ENCODE measurements at places on chromosomes 7 and 10.

- no peak for DNase-seq
Measured at GRCh38 chr7:94997547-94997946, 90.2 kb downstream of the PPP1R9A start.

- no peak for DNase-seq
Measured at GRCh38 chr10:689452-690371, at the start of gene DIP2C. Gene DIP2C, minus strand, starts transcription at chr10:689668. Its CDS starts 90 bp downstream, at chr10:689578.

GRCh38 chr10:29210266-29210868 lies 78.5 kb upstream of the LYZL1 start:
- DNase-seq = no peak

DNA sequence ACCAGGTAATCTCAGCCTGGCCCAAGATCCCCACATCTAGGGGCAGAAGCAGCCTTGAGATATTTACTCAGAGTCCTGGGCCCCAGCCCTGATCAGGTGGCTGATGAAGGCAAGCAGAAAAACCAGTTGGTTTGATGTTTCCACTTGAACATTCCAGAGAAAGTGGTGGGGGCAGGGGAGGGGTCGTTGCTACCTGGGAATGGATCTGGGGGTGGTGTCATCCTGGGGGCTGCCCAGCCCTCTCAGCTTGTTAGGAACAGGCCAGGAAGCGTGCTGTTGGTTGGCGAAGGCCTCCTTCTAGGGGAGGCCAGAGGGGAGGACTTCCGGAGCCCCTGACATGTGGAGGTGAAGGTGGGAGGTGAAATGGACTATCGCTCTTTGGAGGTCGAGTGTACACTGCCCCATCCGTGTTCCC lies 3.7 kb upstream of the ABHD11 start:
- DNase-seq = no peak

GRCh38 chr7:157253850-157254249 lies 83.0 kb upstream of the DNAJB6 start:
- no peak for DNase-seq

DNA sequence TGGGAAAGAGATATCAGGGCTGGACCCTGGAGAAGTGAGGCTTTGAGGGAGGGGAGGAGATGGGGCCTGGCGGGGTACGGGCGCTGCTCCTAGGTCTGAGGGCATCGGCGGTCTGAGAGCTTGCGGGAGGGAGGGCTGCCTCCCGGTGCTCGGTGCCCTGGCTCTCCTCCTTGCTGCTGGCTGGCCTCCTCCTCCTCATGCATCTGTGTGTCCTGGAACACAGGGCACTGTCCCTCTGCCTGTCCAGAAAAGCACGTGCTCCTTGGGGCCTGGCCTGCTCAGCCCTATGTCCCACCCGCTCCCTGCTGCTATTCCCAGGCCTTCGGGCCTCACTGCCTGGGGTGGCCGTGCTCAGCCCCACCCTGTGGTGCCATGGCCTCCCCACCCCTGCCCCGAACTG lies 166.9 kb downstream of the RNF216 start:
- DNase-seq = no peak

DNA sequence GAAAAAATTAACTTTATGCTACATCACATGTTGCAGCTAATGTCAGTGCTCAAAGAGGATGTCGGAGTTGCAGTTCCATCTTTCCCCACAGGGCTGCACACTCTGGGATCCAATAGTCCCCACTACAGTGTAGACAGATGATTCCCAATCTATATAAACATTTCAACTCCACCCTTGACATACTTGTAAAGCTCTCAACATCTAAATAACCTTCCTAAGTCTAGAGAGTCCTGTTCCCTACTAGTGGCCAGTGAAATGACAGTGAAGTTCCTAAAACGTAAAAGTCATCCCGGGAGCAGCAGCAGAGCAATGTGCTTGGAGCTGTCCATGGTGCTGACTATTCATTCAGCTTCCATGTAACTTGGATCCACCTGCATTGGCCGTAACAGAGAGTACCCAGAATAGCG lies 145.1 kb downstream of the GRM8 start:
- DNase-seq = no peak

GRCh38 chr7:50552921-50553320 lies 12.3 kb downstream of the DDC start:
- DNase-seq = no peak

DNA sequence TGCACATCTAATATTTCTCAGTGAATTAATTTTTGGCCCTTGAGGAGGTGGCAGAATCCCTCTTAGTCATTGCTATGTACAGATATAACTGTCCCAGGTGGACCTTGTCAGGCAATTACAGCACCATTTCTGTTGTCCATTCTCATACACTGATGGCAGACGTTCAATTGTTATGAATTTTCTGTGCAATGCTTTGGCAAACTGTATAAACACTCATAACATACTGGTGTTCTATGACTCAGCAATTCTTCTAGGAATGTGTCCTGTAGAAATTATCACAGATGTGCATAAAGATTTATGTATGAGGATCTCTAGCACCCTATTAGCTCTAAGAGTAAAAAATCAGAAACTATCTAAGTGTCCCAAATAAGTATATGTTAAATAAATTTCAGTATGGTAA lies 80.8 kb downstream of the DNAJB9 start:
- no peak for DNase-seq

GRCh38 chr7:5183155-5183554 lies 6.9 kb upstream of the WIPI2 start:
- no peak for DNase-seq

DNA sequence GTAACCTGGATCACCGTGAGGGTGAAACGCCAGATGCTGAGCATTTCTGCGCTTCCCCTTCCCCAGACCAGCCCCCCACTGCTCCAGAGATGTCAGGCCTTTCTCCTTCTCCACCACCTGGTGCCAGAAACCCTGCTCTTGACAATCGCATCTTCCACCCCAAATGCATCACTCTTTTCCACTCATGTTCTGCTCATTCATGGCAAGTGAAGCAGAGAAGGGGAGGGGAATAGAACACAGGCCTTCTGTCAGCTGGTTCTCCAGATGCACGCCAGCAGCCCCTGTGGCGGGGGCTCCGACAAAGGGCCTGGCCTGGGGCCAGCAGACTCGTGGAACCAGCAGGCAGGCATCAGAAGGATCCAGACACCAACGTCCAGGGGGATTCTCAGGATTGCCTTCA lies 68.5 kb upstream of the SVIL start:
- DNase-seq = no peak

DNA sequence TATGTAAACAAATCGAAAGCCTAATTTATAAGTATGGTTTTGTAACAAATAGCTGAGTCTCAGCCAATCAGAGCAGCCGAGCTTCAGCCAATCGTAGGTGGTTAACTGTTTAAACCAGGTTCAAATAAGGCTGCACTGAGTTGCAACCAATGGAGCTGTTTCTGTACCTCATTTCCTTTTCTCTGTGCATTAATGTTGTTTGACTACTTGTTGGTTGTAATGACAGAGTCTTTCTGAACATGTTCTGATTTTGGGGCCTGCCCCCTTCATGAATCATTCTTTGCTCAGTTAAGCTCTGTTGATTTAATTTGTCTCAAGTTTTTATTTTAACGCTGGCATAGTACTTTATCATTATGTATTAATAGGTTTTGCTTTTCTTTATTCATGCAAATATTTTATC lies 14.6 kb downstream of the OTUD1 start:
- DNase-seq = no peak

DNA sequence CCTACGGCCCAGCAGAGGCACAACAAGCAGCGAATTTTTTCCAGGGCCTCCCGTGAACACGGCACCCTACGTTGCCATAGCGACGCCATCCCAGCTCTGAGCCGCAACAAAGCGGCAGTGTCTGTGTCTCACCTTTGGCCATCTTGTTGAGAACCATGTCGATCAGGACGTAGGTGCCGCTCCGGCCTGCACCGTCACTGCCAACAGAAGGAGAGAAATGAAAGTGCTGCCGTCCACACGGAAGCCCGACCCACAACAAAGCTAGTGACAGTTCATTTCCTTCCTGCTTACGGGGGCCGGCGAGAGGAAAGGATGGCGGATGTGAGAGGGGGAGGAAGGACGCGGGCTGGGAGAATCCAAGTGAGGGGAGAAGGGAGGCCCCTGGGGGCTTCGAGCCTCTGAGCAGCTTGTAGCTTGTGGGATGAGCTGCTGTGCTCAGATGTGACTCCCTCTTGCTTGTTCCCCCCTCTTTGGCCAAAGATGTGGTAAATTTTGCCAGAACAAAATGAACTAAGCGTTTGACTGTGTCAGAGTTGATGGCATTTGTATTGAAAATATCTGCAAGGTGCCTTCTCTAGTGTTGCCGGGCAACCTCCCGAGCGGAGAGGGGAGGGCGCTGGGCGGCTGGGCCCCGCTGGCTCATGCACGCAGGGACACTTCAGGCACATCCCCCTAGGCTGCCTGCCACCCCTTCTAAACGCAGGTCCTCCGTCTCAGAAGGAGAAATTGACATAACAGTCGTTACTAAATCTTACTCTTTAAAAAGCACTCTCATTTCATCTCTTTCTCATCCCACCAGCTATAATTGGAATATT lies 232.2 kb downstream of the DNAJB6 start:
- peak; percentile 49 for DNase-seq

GRCh38 chr10:85043207-85043606 lies 714.8 kb downstream of the CCSER2 start:
- DNase-seq = no peak

- no peak for DNase-seq
Measured at GRCh38 chr10:51224671-51225161, 150.4 kb downstream of the PRKG1 start.

GRCh38 chr10:58086144-58086762 lies 181.4 kb downstream of the IPMK start:
- DNase-seq = no peak

GRCh38 chr7:45689797-45690761 lies 115.9 kb downstream of the ADCY1 start:
- DNase-seq = no peak

DNA sequence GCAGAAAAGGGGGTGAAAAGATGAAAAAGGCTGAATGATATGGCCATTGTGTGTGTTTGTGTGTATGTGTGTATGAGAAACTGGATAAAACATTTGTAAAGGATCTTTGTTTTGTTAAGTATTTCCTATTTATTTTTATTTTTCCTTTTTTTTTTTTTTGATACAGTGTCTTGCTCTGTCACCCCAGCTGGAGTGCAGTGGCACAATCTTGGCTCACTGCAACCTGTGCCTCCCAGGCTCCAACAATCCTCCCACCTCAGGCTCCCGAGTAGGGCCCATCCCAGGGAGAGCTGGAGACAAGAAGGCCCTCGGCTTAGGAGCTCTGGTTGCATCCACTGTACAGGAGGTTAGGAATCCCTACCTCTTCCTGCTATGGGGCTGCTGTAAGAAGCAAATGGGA lies 6.9 kb upstream of the CALML5 start:
- DNase-seq = no peak

DNA sequence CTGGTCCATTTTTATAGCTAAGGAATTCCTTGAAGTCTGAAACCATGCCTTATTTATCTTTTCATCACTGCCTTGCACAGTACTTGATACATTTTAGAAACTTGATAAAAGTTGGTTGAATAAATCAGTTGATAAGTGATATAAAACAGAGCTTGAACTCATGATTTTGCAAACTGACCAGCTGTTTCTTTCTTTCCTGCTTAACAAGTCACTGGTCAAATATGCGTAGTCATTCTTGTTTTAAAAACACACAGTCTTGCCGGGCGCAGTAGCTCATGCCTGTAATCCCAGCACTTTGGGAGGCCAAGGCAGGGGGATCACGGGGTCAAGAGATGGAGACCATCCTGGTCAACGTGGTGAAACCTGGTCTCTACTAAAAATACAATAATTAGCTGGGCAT lies 6.3 kb downstream of the TPST1 start:
- DNase-seq = no peak

DNA sequence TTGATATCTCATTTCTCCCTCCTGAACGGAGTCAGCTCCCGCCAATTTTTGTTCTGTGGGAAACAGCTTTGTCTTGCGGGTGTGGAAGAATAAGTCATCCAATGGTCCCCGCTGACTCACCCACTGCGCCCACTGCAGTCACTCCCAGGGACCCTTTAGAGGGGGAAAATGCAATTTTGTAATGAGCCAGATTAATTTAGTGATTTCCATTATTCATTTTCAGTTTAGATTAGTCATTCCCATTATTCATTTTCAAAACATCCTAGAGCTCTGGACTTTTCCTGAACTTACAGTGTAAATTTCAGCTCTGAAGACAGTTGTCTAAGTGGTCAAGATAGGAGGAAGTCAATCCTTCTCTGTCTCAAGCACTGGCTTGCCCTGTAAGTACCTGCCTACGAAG lies 154.9 kb upstream of the TMEM72 start:
- no peak for DNase-seq

- no peak for DNase-seq
Measured at GRCh38 chr10:112950714-112951358, 789 bp downstream of the TCF7L2 start.

- DNase-seq = no peak
Measured at GRCh38 chr10:3066317-3067117, 831 bp upstream of the PFKP start.

- DNase-seq = no peak
Measured at GRCh38 chr7:13414661-13415107, 574.8 kb downstream of the ETV1 start.

DNA sequence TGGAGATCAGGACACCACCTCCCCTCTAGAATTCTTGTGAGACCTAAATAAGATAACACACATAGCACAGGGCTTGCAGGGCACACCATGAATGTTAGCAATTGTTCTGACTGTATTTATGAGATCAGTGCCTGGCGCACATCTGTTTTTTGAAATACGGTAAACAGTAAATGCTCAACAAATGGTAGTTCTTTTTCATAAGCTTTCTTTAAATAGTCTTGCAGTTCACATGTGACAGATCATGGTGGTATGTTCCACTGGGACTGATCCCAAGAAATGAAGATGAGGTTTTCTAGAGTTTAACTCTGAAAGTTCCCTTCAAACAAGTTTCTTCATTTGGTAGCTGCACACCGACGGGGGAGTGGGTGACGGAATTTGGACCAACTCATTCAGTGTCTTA lies 34.8 kb downstream of the CREB5 start:
- no peak for DNase-seq

- no peak for DNase-seq
Measured at GRCh38 chr7:54349229-54349628, 192.9 kb upstream of the VSTM2A start.

DNA sequence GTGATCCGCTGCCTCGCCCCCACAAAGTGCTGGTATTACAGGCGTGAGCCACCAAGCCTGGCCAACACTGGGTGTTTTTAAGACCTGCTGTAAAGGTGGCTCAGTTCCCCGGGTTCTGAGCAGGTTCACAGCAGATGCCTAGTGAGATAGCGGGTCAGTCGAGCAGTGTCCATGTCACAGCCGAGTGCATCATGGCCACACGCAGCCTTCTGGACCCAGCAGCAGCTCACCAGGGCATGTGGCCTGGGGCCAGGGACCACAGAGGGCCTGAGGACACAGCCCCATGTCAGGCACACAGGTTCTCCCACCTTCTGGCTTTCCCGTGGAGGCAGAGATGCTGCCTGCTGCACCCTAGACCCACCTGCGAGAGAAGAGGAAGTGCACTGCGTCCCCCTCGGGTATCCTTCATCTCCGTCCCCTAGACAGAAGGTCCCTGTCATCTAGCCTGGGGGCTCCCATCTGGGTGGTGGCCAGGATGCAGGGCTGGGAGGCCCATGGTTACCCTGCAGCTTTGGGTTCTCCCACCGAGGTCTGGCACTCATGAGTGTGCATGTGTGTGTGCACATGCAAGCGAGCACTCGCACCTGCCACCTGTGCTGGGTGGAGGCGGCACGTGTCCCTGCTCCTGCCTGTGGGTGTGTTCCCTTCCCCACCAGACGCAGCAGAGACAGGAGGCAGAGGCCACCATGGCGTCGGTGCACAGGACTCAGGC lies 98.6 kb downstream of the NKX6-2 start:
- no peak for DNase-seq

- DNase-seq = peak; percentile 2
Measured at GRCh38 chr10:127945341-127945758, 38.4 kb downstream of the PTPRE start.

All from T-helper 2 cell (primary cell).